ENCODE measurements at places on chromosomes 12 and 14. TPM values are rescaled to one million over a fixed set of nuclear protein-coding genes. Genes with fewer than 3 reads are reported as not detected.

Gene CAPZA3
- not detected for total RNA-seq

Gene TMEM179
- total RNA-seq: not detected

Gene KSR2
- total RNA-seq: 11.0 TPM

Gene C12orf56
- not detected for total RNA-seq

GRCh38 chr12:11830307-11830801, 180.9 kb downstream of the ETV6 start:
- H3K27ac ChIP-seq: no peak overlapping the region
- DNase-seq: no peak
- no peaks in the 10 kb centered on the region for H3K27me3 ChIP-seq
- H3K36me3 ChIP-seq: no peaks in the 10 kb centered on the region
- H3K4me3 ChIP-seq: no peak overlapping the region
- peaks cover 60% of the 10 kb centered on the region for H3K4me1 ChIP-seq

All from thyroid gland (tissue), 4 donors.